ENCODE measurements at places on chromosomes 12 and 14.

DNA sequence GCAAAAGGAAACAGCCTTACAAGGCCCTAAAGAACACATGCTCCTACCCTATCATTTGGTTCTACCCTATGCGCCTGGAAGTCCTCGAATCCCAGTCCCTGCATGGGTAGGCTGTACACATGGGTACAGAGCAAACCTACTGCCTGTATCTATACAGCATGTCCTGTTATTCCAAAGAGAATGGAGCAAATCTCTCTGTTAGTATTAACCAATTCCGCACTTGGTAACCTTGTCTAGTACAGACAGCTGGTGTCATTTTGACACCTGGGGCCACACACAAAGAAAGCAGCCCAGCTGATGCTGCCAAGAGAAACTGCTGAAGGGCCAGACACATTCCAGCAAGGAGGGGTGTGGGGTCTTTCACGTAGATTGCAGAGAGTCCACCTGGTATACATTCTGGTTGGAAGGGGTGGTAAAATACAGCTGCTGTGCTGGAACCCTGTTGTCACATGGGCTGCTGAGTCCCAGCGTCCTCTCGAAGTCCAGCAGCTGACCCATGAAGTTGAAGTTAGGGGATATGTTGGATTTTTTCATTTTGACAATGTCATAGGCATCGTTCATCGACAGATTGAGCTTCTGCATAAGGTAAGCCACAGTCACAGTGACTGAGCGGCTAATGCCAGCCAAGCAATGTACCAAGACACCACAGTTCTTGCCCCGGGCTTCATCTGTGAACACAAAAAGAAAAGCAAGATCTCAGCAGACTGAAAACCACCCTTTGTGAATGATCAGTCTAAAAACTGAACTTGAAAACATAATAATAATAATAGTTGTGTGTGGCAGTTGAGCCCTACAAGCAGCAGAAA is 3.2 kb downstream of the DUSP6 start:
- DNase-seq: no peak

DNA sequence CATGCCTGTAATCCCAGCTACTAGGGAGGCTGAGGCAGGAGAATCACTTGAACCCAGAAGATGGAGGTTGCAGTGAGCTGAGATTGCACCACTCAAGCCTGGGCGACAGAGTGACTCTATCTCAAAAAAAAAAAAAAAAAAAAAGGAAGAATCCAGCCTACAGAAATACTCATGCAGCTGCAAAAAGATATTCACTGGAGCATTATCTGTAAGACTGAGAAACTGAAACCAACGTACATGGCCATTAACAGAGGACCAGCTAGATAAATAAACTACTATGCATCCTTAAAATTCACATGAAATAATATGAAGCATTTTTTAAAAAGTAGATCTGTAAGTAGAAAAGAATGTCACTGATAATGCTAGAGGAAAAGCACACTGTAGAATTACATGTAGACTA is 3.5 kb downstream of the SLC7A7 start:
- DNase-seq: no peak

DNA sequence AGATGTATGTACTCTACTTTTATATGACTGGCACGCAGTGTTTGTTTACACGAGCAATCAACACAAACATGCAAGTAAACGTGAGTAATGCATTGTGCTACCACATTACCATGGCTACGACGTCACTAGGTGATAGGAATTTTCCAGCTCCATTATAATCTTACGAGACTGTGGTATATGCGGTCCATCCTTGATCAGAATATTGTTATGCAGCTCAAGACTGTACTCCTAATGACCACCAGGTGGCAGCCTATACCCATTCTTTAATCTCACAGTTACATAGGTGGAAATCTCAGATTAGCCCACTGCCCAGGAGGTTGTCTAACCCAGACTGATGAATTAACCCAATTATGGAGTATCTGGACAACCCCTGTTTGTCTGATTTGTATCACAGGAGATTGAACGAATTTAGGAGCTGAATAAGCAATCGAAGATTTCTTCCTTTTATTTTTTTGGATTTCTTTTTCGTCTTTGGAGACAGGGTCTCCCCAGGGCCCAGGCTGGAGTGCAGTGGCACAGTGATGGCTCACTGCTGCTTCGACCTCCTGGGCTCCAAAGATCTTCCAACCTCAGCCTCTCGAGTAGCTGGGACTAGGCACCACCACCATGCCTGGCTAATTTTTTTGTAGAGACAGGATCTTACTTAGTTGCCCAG is 8.7 kb upstream of the TESPA1 start:
- no peak for DNase-seq

DNA sequence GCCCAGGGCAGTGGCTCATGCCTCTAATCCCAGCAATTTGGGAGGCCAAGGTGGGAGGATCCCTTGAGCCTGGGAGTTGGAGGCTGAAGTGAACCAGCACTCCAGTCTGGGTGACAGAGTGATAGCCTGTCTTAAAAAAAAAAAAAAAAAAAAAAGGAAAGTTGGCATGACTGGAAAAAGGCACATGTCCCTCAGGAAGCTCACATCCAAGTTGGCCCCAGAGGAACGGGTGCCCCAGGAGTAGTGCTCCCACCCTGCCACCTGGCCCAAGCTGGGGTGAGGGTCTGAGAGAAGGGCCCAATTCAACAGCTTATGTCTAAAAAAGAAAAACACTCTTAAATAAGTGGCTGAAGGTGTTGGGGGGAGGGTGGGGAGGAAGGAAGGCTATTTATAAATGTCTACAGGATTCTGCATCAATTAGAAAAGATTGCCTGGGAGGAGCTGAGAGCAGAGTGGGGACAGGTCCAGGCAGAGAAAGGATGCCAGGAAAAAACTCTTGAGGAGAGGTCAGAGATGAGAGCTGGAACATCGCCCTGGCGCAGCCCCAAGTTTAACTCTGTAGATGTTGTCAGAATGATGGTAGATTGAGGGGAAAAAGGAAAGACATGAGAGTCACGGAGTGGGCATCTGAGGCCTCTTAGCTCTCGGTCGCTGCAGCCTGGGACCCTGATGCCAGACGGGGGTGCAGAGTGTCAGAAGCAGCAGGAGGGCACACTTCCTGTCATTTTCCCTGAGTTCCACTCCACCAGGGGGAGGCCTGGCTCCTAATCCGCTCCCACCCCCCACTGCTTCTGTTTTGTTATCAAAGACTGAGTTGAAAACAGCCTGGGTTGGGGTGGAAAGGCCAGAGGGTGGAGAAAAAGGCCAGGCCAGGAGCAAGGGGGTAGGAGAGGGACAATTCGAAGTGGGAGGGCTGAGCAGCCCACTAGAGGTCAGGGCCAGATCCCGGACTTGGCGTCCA is 7.3 kb downstream of the SPRYD3 start:
- no peak for DNase-seq

- DNase-seq: no peak
Measured at GRCh38 chr14:72236629-72237028, 304.4 kb downstream of the RGS6 start.

GRCh38 chr14:93956514-93957332 is 19.6 kb downstream of the ASB2 start:
- no peak for DNase-seq

- DNase-seq: no peak
Measured at GRCh38 chr12:130474599-130475269, 137.0 kb downstream of the PIWIL1 start.

GRCh38 chr12:56198836-56199235 is 9.6 kb upstream of the SMARCC2 start:
- no peak for DNase-seq
